ENCODE measurements at places on chromosomes 12 and 14. TPM values are rescaled to one million over a fixed set of nuclear protein-coding genes. Genes with fewer than 3 reads are reported as not detected.

- no peak overlapping the region for H3K27ac ChIP-seq
- no peaks in the 10 kb centered on the region for H3K27me3 ChIP-seq
- no peak overlapping the region for H3K4me3 ChIP-seq
- H3K4me1 ChIP-seq, result peaks cover 5% of the 10 kb centered on the region
- H3K36me3 ChIP-seq, result no peaks in the 10 kb centered on the region
These were observed 549.7 kb upstream of the TMEM132C start for GRCh38 chr12:127717278-127717677.

- no peak overlapping the region for H3K27ac ChIP-seq
- no peaks in the 10 kb centered on the region for H3K36me3 ChIP-seq
- no peak for DNase-seq
- no peaks in the 10 kb centered on the region for H3K4me1 ChIP-seq
- no peak overlapping the region for H3K4me3 ChIP-seq
These were observed 269.9 kb downstream of the CACNA1C start for GRCh38 chr12:2322554-2323120.

- DNase-seq, result no peak
- H3K27me3 ChIP-seq, result no peaks in the 10 kb centered on the region
- peaks cover 12% of the 10 kb centered on the region for H3K4me1 ChIP-seq
These were observed 230.5 kb downstream of the PDZRN4 start for GRCh38 chr12:41418586-41418985.

DNA sequence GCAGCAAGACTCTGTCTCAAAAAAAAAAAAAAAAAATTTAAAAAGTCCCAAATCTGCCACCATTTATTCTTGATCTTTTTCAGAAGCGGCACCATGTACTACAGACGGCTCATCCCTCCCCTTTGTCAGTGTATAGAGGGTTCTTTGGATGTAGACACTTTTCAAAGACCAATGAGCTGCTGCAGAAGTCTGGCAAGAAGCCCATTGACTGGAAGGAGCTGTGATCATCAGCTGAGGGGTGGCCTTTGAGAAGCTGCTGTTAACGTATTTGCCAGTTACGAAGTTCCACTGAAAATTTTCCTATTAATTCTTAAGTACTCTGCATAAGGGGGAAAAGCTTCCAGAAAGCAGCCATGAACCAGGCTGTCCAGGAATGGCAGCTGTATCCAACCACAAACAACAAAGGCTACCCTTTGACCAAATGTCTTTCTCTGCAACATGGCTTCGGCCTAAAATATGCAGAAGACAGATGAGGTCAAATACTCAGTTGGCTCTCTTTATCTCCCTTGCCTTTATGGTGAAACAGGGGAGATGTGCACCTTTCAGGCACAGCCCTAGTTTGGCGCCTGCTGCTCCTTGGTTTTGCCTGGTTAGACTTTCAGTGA is 6.5 kb upstream of the ACACB start:
- no peaks in the 10 kb centered on the region for H3K4me1 ChIP-seq
- H3K4me3 ChIP-seq, result no peak overlapping the region

The OR6C6 gene
- not detected for total RNA-seq
